ENCODE measurements at places on chromosomes 13 and 19.

- no peak for DNase-seq
These were observed 1.2 kb downstream of the PRKCG start for GRCh38 chr19:53883231-53883661.

- DNase-seq = no peak
These were observed 196.0 kb downstream of the KLF5 start for GRCh38 chr13:73254827-73255226.

GRCh38 chr19:10946958-10947657 is 13.7 kb upstream of the SMARCA4 start:
- no peak for DNase-seq

DNA sequence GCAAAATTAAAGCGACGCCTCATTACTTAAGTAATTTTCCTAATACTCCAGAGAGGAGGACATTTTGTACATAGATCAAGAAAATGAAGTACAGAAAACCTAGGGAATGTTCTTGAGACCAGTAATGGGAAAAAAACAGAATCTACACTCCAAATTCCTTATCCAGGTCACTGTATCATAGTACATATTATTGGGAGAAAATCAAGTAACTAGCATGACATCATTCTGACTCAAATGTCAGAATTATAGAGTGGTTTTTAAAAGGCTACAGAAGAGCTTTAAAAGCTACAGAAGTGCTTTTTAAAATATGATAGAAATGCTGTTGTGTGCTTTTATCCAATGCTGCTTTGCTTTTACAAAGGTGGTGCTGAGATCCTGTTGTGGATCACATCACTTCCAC is 86.3 kb upstream of the SLC15A1 start:
- DNase-seq = no peak

GRCh38 chr13:99982036-99982730 is 599 bp downstream of the ZIC2 start:
- DNase-seq = no peak

DNA sequence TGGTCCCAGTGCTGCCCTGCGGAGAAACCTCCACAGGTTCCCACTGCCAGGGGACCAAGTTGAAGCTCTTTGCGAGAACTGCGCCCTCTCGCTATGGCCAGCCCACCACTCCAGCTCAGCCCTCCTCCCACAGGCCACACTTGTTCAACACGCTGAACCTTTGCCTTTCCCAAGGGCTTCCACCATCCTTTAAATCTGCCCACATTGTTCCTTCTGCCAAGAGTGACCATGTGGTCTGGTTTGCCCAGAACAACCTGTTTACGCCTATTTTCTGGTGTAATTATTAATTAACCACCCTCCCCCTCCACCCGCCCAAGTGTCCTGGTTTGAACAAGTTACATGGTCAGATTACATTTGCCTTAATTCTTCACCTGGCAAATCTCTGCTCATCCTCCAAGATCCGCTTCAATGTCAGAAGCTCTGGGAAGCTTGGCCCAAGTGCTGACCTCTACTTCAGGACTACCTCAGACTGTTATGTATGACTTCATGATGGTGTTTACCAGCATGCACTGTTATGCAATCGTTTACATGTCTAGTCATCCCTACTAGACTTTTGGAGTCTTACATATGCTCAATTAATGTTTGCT is 12.0 kb upstream of the USP12 start:
- no peak for DNase-seq

DNA sequence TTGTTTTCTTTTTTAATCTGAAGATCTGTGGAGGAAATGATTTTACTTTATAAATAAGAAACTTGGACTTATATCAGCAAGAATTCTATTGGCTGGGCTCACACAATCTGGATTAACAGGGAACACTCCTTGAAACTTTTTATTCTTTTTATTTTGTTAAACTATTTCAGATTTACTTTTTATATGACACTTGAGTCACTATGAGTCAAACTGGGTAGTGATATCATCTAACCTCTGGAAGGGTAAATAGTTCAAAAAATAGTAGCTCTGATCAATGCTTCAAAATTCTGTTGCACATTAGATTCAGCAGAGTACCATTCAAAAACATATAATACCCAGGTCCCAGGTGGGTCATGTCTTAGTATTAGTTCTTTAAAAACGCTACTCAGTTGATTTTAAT is 55.1 kb upstream of the NBEA start:
- no peak for DNase-seq

Data from activated T-cell treated with anti-CD3 and anti-CD28 coated beads for 4 hours (primary cell).